ENCODE measurements at places on chromosomes 6 and 20.

- no peak for DNase-seq
These were observed 16.1 kb downstream of the MTG2 start for GRCh38 chr20:62198931-62199330.

DNA sequence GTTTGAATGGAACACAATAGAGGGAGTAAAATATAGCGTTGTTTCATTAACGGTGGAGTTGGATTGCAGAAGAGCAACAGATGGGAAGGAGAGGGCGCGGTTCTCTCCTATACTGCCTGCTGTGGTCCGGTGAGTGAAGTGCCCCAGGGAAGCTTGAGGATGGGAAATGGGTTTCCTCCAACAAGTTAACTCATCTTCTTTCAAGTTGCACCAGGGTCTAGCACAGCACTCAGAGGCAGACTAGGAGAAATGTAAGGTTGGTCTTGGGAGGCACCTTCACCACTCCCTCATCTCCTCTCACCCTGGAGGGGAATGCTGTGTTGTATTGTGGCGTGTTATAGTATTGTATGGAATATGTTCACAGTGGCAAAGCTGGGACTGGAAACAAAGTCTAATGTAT lies 96.9 kb upstream of the SLC24A3 start:
- DNase-seq: no peak

GRCh38 chr6:33373960-33374910 lies 17.4 kb upstream of the KIFC1 start:
- no peak for DNase-seq

DNA sequence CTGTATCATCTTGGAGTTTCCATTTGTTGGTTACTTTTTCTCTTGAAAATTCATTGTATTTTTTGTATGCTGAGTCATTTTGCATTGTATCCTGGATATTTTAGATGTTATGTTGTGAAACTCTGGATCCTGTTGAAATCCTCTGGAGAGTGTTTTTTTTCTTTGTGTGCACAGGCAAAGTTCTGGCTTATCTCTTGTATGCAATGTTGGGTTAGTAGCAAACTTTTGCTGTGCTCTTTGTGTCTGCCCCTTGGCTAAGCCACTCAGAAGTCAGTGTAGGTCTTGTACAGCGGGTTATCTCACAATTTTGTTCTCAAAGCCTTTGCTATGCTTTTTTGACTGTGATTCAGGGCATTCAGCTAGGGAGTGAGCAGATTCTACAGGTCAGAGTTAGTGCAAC lies 29.1 kb upstream of the LMBRD1 start:
- DNase-seq: no peak

DNA sequence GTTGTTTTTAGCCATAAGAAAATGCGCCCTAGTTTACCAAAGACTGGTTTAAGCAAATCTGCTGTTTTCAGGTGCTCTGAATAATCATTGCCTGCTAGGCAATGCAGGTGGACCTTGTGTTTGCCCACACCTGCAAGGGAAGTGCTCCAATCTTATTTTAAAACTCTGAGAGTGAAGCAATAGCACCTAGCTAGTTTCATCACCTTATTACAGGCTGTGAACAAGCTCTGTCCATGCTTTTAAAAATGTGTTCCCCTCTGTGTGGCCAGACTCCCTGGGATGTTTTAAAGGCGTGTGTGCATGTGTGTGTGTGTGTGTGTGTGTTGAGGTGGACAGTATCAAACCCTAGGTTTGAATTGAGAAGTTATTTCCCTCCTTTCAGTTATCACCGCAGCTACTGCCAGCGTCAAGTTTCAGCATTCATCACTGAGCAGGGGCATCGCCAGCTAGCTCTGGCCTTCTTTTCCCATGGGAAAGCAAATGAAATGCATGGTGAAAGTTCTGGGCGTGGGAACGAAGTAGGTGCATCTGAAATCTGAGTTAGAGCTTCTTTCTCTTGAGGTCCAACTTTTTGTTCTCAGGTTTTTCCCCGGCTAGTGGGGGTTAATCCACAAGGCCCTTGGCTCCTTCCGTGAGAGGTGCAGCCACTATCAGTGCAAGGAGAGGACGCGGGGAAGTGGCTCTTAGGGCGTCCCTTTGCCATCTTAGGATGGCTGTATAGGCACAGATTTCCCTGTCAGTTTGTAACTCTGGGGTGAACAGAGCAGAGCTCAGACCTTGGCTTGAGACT lies 30.8 kb downstream of the DUSP22 start:
- no peak for DNase-seq

GRCh38 chr6:24874128-24874527 lies 61.6 kb downstream of the RIPOR2 start:
- no peak for DNase-seq
